Transverse colon (tissue), 4 donors: ENCODE measurements at places on chromosomes 5 and 9.

- no peaks in the 10 kb centered on the region for H3K4me1 ChIP-seq
- no peak overlapping the region for H3K27ac ChIP-seq
- no peak overlapping the region for H3K4me3 ChIP-seq
- no peaks in the 10 kb centered on the region for H3K36me3 ChIP-seq
These were observed 3.3 kb downstream of the RNF183 start for GRCh38 chr9:113299800-113300292.

- no peak overlapping the region for H3K4me3 ChIP-seq
- H3K27ac ChIP-seq: no peak overlapping the region
- no peaks in the 10 kb centered on the region for H3K36me3 ChIP-seq
- no peak for DNase-seq
- no peaks in the 10 kb centered on the region for H3K4me1 ChIP-seq
These were observed 55.8 kb upstream of the SHC3 start for GRCh38 chr9:89234205-89235067.

GRCh38 chr9:92530893-92531292 lies 4.9 kb downstream of the ECM2 start:
- no peak for DNase-seq
- H3K4me1 ChIP-seq: no peaks in the 10 kb centered on the region
- H3K36me3 ChIP-seq: no peaks in the 10 kb centered on the region
- no peak overlapping the region for H3K27ac ChIP-seq
- H3K4me3 ChIP-seq: no peak overlapping the region

- H3K4me3 ChIP-seq: peak overlapping the region; percentile 0
- no peak for DNase-seq
- H3K27ac ChIP-seq: peak overlapping the region; percentile 98
- no peaks in the 10 kb centered on the region for H3K27me3 ChIP-seq
- peaks cover 66% of the 10 kb centered on the region for H3K4me1 ChIP-seq
These were observed 4.8 kb upstream of the NRARP start for GRCh38 chr9:137306850-137307254.

DNA sequence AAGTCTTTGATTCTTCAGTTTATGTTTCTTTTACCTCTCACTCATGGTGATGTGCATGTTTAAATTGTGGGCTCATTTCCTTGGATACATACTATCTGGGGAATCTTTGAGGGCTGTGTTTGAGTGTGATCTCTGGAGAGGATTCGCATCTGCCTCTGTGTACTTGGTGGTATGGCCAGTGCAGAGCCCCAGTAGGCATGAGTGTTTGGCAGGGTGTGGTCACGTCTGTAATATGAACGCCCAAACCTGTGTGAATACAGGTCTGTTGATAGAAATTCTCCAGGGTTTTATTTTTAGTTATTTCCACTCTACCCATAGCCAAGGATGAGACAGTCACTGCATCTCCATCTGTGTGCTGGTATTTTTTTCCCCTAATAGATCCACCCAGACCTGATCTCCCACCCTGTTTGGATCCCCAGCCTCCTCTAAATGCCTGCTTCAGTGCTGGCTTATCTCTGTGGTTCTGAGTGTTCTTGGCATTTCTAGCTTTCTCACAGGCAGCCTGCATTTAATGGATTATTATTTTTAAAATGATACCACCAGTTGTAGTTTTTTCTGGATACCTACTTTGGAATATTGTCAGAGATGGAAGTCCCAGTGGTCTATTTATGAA lies 37.5 kb downstream of the TJP2 start:
- H3K36me3 ChIP-seq: no peaks in the 10 kb centered on the region
- no peaks in the 10 kb centered on the region for H3K27me3 ChIP-seq
- H3K4me3 ChIP-seq: no peak overlapping the region
- H3K27ac ChIP-seq: no peak overlapping the region

GRCh38 chr9:76298521-76299144 lies 95.6 kb downstream of the RFK start:
- DNase-seq: no peak

DNA sequence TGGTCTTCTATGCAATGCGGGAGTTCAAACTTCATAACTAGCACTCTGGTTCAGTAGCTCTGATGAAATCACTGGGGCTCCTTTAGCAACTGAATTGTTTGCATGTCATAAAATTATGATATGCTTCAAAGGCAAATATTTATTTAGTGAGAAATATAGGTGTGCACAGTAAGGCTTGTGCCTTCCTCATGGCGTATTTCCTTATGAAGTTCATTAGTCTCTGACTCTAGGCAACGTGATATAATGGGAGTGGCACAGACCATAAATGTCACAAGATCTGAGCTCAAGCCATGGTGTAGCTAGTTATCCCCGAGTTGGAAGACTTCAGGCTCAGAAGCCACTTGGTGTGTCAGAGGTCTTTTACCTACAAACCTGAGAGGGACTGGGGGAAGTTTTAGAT lies 35.5 kb downstream of the PIP5K1B start:
- peak; percentile 77 for DNase-seq
- peaks cover 62% of the 10 kb centered on the region for H3K4me1 ChIP-seq
- H3K36me3 ChIP-seq: no peaks in the 10 kb centered on the region
- H3K27ac ChIP-seq: peak overlapping the region; percentile 91
- H3K4me3 ChIP-seq: peak overlapping the region; percentile 33

GRCh38 chr9:20872340-20872977 lies 159.0 kb downstream of the HACD4 start:
- no peak overlapping the region for H3K4me3 ChIP-seq
- DNase-seq: no peak
- H3K27ac ChIP-seq: no peak overlapping the region
- H3K4me1 ChIP-seq: peaks cover 5% of the 10 kb centered on the region
- H3K27me3 ChIP-seq: no peaks in the 10 kb centered on the region
- peaks cover 2% of the 10 kb centered on the region for H3K36me3 ChIP-seq

- no peak overlapping the region for H3K4me3 ChIP-seq
- no peaks in the 10 kb centered on the region for H3K4me1 ChIP-seq
- no peaks in the 10 kb centered on the region for H3K27me3 ChIP-seq
- no peaks in the 10 kb centered on the region for H3K36me3 ChIP-seq
- peak; percentile 62 for DNase-seq
These were observed 73.6 kb upstream of the PAM start for GRCh38 chr5:102681403-102681983.

DNA sequence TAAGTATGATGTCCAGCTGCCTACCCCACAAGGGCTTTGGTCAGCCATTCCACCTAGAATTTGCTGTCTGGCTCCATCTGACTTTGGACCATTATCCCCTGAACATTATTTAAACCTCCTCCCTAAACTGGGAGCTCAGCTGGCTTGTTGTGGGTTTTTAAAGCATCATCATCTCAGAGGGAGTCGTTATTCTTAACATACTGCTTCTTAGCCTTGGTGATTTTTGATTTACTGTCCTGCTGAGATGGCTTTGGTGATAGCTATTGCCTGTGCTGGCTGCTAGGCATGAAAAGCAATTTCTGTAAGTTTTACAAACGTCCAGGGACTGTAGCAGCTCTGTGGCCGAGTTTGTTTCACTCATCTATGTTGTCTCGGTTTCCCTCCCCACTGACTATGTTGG lies 256.1 kb downstream of the NR3C1 start:
- H3K4me1 ChIP-seq: peaks cover 5% of the 10 kb centered on the region
- DNase-seq: no peak
- H3K36me3 ChIP-seq: no peaks in the 10 kb centered on the region
- H3K27me3 ChIP-seq: no peaks in the 10 kb centered on the region
- no peak overlapping the region for H3K4me3 ChIP-seq
- peak overlapping the region; percentile 68 for H3K27ac ChIP-seq

DNA sequence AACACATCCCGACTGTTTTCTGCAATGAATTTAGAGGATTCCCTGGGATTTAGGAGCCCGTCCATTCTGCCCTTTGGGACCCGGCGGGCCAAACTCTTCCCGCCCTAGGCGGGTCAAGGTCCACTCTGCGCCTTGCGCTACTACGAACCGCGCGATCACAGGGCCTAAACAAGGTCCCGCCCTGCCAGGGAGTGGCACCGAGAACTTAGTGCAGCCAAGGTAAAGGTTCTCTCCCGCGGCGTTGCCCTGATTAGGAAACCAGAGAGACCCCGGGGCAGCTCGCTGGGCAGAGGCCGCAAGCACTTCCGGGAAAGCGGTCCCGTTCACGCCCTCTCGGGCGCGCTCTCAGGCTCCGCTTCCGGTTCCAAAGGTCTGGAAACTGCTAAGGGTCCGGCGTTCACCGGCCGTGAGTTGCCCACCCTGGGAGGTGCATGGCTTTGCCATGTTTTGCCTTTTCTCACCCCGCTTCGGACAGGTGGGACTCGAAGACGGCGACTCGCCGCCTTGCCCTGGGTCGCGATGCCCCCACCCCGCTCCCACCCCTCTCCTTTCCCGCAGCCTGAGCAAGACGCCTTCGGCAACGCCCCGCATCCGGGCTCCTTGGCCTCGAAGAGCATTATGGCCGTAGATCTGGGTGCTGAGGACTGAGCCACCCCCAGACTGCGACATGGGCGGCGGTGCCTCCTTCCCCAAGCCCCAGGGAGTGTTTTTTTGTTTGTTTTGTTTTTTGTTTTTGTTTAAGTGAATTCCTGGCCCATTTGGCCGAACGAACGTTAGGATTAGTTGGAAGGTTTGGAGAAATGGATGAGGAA lies 23.4 kb downstream of the HNRNPK start:
- H3K27me3 ChIP-seq: no peaks in the 10 kb centered on the region
- H3K4me1 ChIP-seq: peaks cover 23% of the 10 kb centered on the region
- no peaks in the 10 kb centered on the region for H3K36me3 ChIP-seq
- peak overlapping the region; percentile 89 for H3K27ac ChIP-seq
- H3K4me3 ChIP-seq: peak overlapping the region; percentile 69

DNA sequence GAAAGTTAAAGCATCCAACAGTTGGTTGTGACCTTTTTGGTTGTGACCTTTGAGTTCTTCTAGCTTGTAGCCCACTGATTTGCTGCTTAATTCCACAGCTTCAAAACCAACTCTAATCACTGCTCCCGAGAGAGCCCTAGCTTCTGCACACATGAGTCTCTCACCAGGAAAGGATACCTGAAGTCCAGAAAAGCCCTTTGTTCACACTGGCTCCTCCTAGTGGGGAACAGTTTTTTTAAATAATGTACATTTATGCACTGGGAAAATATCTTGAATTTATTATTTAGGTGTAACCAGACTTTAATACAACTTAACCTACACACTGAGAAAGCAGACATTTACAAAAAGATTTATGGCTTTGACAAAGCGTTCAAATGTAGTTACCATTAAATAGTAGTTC lies 120.2 kb upstream of the CCDC152 start:
- no peak for DNase-seq
- H3K27me3 ChIP-seq: no peaks in the 10 kb centered on the region
- no peaks in the 10 kb centered on the region for H3K4me1 ChIP-seq
- no peak overlapping the region for H3K4me3 ChIP-seq
- no peak overlapping the region for H3K27ac ChIP-seq

- H3K27ac ChIP-seq: no peak overlapping the region
- no peak overlapping the region for H3K4me3 ChIP-seq
- no peaks in the 10 kb centered on the region for H3K36me3 ChIP-seq
- no peaks in the 10 kb centered on the region for H3K4me1 ChIP-seq
- no peaks in the 10 kb centered on the region for H3K27me3 ChIP-seq
- no peak for DNase-seq
These were observed 159.5 kb downstream of the PLK2 start for GRCh38 chr5:58300346-58300895.

GRCh38 chr5:43119771-43120170 lies 943 bp upstream of the ZNF131 start:
- H3K27me3 ChIP-seq: no peaks in the 10 kb centered on the region
- H3K4me1 ChIP-seq: peaks cover 12% of the 10 kb centered on the region
- H3K4me3 ChIP-seq: no peak overlapping the region
- no peak for DNase-seq

GRCh38 chr5:71483355-71483754 lies 27.9 kb downstream of the BDP1 start:
- no peak overlapping the region for H3K27ac ChIP-seq

DNA sequence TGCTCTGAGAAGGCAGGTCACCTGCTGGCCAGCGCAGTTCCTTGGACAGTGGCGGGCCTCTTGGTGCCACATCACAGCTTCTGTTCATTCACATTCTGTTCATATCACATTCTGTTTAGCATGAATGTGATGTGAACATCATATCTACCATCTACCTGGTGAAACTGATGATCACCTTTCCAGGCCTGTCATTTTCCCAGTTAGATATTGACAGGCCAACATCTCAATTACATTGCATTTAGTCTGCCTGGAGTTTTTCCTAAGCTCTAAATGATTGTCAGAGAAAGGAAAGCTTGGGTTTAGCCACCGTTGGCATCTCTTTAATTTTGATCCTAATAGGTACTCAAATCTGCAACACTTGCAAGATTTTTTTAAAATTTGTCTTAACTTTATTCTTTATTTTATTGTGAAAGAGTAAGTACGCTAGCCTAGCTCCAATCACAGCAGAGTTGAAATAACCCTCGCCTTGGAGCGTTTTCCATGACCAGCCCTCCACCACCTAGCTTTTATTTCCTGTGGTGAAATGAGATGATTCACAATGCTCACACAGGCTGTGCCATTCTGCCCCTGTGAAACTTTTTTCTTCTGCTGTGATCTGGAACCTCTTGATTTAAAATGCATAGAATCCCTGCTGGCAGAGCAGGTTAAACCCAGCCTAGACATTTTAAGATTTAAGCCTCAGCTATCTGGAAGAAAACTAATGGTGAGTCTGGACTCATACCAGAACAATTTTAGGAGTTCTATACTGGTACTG lies 225.0 kb downstream of the ESM1 start:
- H3K27me3 ChIP-seq: no peaks in the 10 kb centered on the region
- DNase-seq: no peak

DNA sequence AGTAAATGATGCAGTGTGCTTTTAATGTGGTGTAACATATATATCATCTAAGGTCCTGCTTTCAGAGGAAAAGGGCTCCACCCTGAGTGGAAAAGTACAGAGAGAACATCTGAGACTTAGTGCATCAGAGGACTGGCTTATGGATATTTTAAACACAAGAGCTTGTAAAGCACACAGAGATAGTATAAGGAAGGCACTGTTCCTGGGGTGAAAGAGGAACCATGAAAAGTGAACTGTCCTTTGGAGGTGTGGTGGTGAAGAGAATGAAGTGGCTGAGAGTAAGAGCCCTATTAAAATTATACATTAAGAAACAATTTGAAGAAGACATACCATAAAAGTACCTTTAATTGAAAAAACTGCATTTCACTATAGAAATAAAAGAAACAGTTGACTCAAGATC lies 68.9 kb downstream of the CSF2 start:
- no peaks in the 10 kb centered on the region for H3K4me1 ChIP-seq
- H3K36me3 ChIP-seq: no peaks in the 10 kb centered on the region
- no peaks in the 10 kb centered on the region for H3K27me3 ChIP-seq
- no peak for DNase-seq
- no peak overlapping the region for H3K27ac ChIP-seq

DNA sequence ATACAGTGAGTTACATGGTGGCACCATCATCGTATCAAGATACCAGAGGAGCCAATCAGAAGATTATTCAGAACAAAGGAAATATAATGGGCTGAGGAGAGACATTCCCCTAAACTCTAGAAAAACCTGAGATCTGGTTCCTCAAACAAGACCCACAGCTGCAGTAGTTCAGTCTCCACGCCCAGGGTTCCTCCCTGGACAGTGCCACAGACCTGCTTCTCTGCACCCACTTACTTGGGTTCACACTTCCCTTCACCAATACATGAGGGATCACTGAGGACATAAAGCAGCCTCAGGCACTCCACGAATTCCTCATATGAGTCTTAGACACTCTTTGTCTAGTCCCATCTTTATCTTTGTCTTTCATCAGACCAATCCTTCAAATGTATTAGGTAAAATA lies 101.7 kb downstream of the APTX start:
- DNase-seq: no peak
- no peaks in the 10 kb centered on the region for H3K27me3 ChIP-seq
- H3K4me3 ChIP-seq: no peak overlapping the region
- no peaks in the 10 kb centered on the region for H3K4me1 ChIP-seq

GRCh38 chr5:120463991-120464626 lies at the start of gene PRR16:
Gene PRR16, plus strand, starts transcription at chr5:120464300.
- H3K4me1 ChIP-seq: peaks cover 13% of the 10 kb centered on the region
- peak within 1 kb of the TSS; percentile 26 for H3K4me3 ChIP-seq

GRCh38 chr9:92438900-92439526 lies 14.7 kb upstream of the OMD start:
- H3K36me3 ChIP-seq: no peaks in the 10 kb centered on the region
- H3K27ac ChIP-seq: no peak overlapping the region
- H3K4me1 ChIP-seq: no peaks in the 10 kb centered on the region
- DNase-seq: no peak
